CD4-positive, alpha-beta T cell treated with Interleukin-4 for 4 hours (primary cell): ENCODE measurements at places on chromosomes 5 and 9.

GRCh38 chr5:149611326-149611725, 30.0 kb downstream of the ARHGEF37 start:
- DNase-seq: no peak

DNA sequence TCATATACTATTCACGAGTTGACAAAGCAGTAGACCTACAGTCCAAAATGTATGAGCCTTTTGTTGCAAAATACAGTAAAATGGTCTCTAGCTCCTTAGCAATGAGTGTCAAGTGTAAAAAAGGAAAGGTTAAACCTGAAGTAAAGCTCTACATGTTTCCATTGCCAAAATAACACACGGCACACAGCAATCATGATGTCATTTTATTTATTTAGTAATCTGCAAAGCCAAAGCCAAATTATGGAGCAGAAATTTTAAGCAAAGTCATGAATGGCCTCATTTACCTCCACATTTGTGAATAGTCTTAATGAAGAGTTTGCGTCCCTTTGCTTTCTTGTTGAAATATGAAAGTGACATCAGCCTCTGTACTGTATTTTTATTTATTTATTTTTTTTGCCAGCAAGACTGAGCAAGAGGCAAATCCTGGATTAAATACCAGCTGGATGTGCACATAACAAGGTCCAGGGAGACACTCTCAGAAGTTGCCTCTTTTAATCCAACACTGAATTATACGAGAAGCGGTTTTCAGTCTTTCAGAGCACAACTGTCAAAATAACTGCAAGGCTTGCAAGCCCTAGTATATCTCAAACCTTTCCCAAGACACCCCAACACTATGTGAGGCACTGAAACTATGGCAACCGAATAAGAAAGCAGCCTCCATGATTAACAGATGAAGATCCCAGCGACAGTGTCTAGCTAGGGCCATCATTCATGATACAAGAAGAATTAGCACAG, 9.7 kb downstream of the SEMA6A start:
- DNase-seq: no peak

- no peak for DNase-seq
Observed at GRCh38 chr5:99807346-99807745, 727.8 kb upstream of the FAM174A start.

- DNase-seq: no peak
Observed at GRCh38 chr5:149799119-149799623, 69.1 kb downstream of the PPARGC1B start.

DNA sequence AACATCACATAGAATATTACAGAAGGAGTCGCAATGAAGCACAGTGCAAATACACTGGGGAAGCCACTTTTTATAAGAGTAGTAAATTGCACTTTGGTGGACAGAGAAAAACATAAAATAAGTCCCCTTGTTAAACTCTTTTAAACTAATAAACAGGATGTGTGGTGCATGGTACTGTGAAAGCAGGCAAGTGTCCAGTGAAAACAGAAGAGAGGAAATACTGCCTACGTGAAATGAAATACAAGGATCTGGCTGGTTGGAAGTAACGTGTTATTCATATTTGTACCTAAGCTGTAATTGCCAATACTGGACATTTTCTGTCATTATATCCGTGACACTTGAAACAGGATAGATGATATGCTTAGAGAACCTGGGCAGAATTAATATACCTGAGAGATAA, 191.9 kb upstream of the SLC27A6 start:
- DNase-seq: no peak

DNA sequence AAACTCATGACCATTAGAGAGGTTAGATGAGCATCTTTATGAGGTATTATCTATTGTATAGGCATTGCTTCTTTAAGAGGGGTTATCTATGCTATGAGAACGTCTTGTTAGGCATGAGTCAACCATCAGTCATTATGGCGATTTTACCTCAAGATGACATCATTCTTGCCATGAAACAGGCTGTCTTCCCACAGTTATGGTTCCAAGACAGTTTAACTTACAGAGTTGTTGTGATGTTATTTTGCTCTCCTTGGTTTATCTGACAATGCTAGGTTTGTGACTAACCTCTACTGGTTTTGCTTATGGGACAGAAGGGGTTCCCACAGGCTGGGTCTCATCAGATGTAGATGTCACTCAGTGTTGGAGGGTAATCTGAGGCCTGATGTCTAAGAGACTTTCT, 1864.7 kb upstream of the ACO1 start:
- DNase-seq: no peak

GRCh38 chr5:6220346-6221088, 157.8 kb downstream of the MED10 start:
- DNase-seq: no peak

DNA sequence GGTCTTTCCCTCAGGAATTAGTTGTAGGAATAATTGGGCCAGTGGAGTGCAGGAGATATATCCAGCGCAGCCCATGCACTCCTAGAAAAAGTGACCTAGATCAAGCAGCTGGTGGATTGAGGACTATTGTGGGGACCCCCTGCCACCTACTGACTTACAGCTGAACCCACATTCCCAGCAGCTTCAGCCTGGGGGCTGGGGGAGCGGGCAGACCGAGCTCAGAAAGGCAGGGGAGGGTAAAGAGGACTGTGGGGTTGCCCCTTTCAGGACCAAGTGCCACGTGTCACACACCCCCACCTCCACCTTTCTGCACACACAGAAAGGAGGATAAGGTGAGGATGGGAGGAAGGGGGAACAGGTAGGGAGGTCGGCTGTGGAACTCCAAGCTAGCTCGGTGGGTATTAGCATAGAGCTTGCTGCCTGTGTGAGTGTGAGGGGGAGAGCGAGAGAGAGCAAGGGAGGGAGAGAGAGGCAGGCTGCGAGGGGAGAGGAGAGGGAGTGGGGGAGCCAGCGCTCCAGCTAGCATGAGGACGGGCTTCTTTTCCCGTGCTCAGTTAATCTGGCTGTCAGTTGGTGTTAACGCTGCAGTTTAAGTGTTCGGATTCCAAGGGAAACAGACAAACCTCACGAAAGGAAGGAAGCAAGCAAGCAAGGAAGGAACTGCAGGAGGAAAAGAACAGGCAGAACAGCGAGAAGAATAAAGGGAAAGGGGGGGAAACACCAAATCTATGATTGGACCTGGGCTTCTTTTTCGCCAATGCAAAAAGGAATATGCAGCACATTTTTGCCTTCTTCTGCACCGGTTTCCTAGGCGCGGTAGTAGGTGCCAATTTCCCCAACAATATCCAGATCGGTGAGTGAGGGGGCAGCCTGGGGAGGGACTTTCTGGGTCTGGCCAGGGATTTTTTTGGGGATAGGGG, at the start of gene GRIA1:
TSS of gene GRIA1 (plus strand) at position 553 of the 920 bp plus-strand sequence.
- DNase-seq: no peak
